ENCODE measurements at places on chromosomes 11 and 22. TPM values are rescaled to one million over a fixed set of nuclear protein-coding genes. Genes with fewer than 3 reads are reported as not detected.

The GLYAT gene
- not detected for total RNA-seq

GRCh38 chr11:84566671-84567070, 1060.5 kb downstream of the DLG2 start:
- no peak for DNase-seq

The ARCN1 gene
- total RNA-seq = 109 TPM

DNA sequence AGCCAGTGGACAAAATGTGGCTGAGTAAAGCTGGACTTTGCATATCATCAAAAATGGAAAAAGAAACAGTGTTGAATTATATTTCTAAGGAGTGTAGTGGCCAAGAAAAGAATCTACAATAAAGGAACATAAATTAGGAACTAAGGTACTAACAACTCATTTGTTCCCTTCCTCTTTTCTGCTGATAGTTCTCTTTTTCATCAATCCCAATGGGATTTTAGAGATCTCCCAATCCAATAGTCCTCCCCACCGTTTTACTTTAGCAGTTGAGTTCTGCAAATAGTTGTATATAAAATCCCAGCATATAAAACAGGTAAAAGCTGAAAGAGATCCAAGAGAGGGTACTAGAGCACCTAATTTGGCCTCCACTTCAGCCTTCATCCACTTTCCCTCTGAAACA, 2.0 kb downstream of the PRCP start:
- DNase-seq = no peak

DNA sequence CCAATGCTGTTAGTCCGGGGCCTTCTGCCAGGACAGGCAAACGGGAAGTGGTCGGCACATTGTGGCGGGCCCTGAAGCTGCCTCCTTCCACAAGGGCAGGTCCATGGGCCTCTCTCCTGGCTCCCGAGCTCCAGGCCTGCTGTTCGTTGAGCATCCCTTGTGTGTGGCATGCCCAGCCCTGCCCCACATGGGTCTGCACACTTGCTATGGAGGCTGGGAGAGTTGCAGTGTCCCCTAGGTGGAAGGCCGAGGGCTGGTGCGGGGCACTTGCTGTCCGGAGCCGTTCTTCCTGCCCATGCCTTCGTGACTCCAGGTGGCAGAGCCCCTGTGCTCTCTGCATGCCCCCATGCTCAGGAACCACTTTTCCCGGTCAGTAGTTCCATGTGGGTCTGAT, 26.0 kb upstream of the DGCR8 start:
- DNase-seq = no peak

DNA sequence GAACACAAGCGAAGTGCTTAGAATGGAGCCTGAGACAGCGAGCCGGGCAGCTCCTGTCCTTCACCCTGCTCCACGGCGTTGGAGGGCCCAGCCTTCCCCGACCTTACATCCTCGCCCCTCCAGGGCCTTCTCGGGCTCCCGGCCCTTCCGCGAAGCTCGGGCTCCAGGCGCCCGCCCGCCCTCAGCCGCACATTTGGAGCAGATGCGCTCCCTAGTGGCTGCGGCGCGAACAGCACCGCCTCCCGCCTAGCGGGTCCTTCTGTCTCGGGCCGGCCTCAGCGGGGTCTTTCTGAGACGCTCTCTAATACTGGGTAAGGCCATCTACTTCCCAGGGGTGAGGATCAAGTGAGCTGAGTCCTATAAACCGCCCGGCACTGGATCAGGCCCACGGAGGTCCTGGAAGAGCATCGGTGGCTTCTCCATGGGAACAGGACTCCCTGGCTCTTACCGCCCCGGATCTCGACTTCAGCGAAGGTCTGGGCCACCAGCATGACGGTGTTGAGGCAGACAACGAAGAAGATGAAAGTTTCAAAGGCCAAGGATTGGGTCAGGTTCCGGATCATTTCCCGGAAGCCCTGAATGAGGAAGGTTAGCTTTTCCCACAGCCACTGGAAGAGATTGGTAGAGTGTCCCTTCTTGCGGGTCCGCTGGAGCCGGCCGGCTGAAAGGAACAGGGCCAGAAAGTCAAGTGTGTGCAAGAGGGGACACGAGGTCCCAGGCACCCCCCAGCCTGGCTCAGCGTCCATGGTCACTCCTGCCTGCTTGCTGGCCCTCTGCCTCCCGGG, 3.7 kb downstream of the CATSPER1 start:
- DNase-seq = peak; percentile 84

The OR52A1 gene
- not detected for total RNA-seq

- no peak for DNase-seq
Observed at GRCh38 chr11:71373791-71374454, 74.3 kb downstream of the DHCR7 start.

The CLCF1 gene
- 0.50 TPM for total RNA-seq

DNA sequence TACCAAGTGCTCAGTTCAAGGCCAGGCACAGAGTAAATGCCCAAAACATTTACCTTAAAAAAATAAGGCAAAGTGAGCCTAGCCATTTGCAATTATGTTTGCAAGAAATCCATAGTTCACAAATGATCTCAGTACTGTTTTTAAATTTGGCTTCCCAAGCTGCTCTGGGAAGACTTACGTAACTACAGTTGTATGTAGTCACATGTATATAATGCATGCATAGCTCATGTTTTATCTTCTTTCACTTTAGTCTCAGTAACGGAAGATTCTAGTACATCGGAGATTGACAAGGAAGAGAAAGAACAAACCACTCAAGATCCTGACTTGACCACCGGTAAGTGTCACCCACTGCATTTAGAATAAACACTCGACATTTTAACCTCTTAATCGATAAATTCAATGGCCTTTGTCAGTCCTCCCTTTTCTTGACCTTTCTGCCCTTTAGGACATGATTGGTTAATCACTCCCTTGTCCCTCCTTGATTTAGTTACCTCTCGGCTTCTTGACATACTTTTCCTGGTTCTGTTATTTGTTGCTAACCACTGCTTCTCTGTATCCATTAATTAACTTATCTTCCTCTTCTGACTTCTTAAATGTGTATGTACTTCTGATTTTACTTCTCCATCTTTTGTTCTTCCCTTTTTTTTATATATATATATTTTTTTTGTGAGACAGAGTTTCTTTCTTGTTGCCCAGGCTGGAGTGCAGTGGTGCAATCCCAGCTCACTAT, 18.0 kb upstream of the JHY start:
- no peak for DNase-seq

GRCh38 chr11:112302226-112302868, 41.7 kb upstream of the PLET1 start:
- no peak for DNase-seq

DNA sequence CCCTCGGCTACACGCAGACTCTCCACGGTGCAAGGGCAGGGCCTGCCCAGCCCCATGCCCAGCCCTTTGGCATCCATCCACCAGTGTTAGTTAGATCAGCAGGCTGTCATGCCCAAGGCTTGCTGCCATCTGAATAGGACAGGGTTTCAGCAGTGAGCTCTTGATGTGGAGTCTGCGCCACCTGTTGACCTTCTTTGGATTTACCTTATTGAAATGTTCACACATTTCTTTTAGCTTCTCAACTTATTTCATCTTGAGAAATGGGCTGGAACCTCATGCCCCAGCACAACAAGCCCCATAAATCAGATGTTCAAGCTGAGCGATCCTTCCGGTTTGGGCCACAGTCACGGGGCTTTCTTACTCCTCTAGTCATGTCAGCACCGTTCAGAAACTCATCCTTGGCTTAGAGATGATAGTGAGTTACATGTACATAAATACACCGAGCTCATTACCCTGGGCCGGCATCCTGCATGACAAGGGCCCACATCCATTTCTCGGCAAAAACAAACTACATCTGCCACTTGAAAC, 61.7 kb downstream of the PARVB start:
- peak; percentile 51 for DNase-seq

The DRD4 gene
- total RNA-seq = 0.42 TPM

DNA sequence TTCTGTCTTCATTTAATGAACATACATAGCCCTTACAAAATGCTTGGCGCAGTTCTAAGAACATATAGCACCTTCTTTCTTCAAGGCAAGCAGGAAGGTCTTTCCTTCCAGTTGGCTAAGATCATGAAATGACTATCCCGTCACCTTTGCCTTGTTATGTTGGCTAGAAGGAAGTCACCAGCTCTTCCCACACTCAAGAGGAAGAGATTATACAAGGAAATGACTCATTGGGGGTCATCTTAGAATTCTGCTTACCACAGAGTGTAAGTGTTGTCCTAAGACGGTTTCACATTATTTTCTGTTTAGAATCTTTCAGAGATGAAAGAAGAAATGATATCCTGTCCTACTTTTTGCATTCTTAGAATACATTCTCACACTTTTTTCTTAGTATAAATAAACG, 808.0 kb upstream of the LUZP2 start:
- DNase-seq = no peak

The APOA4 gene
- total RNA-seq = not detected

DNA sequence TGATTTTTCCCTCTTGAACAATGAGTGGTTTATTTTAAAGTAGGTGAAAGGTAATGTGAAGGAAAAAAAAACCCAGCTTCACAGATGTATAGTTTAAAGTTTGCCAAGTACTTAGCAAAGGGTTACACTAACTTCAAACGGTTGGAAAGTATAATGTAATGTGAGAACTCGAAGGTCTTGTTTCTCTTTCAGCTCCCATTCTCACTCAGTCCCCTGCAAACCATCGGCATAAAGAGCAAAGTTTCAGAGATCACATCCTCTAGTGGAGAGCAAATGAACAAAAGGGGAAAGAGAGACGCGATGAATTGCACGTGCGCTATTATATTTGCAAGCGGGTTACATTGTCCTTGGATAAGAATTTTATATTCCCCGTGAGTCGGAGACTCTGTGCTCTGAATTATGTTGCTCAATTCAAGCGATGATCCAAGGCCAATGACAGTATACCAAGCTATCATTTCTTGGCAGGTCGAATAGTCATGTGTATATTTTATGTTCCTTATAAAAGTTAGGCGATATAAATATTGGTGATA, 37.6 kb upstream of the BIRC3 start:
- no peak for DNase-seq

DNA sequence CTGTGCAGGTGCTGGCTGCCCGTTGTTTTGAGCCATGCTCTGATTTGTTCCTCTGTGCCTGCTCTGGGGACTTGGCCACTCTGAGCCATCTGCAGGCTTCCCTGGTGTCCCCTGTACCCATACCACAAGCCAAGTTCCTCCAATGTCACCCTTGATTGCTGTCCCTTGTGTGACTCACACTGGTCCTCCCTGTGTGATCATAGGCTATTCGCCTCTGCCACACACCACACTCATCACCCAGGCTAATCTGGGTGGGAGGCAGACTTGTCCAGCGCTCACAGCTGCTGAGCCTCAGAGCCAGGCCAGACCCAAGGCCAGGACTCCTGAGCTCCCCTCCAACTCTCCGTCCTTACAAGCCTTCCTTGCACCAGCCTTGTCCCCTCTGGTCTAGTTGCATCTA, 31.7 kb downstream of the IGF2 start:
- no peak for DNase-seq

DNA sequence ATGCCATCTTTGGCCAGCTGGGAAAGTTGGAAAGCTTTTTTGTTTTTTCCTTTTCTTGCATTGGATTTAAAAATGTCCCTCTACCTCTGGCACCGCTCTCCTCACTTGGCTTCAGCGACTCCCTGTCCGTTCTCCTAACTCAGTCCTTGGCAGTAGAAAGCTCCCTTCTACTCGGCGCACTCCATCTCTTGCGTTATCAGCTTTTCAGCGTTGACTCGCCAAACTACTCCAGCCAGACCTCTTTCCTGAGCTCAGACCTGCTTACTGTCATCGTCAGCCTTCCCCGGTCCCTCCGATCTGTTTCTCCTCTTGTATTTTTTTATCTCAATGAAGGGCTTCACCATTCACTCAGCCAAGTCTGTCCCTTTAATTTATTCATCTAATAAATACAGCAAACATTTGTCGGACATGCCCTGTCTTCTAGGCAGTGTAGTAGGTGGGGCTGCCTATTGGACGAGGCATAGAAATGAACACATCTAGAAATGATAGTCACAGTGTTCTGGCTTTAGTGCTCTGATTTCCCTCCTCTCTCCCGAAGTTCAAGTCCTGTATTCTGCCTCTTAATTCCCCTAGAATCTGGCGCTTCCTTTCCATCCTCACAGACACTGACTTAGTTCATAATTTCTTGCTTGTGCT, 839 bp downstream of the CEP164 start:
- peak; percentile 36 for DNase-seq

- DNase-seq = peak; percentile 65
Observed at GRCh38 chr22:39927544-39927943, 26.7 kb downstream of the GRAP2 start.

DNA sequence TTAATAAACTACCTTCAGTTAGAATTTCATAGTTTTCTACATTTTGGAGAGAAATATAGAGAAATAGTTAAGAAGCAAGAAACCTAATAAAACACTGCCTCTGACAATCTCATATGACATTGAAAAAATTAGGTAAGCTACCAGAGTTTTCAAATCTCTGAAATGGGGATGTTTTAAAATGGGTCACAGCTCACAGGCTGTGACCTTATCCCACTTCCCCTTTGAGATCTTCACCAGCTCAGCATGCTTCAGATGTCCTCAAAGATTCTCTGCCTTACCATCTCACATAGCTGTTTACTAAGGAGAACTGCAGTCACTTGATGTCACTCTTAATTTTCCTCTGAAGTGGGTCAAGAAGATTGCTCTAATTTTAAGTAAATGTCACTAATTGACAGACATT, 717.8 kb downstream of the JRKL start:
- DNase-seq = no peak

- DNase-seq = no peak
Observed at GRCh38 chr22:22244316-22245250, at the start of gene VPREB1. Gene VPREB1, plus strand, starts transcription at chr22:22244786. Its CDS starts 28 bp downstream, at chr22:22244814.

The OR4B1 gene
- total RNA-seq = not detected

- no peak for DNase-seq
Observed at GRCh38 chr11:78982473-78982872, 407.8 kb upstream of the NARS2 start.
